T-helper 1 cell (primary cell): ENCODE measurements at places on chromosomes 3 and 15.
A peak's percentile ranks its signal among the peaks of the same experiment; 100 is the strongest.

DNA sequence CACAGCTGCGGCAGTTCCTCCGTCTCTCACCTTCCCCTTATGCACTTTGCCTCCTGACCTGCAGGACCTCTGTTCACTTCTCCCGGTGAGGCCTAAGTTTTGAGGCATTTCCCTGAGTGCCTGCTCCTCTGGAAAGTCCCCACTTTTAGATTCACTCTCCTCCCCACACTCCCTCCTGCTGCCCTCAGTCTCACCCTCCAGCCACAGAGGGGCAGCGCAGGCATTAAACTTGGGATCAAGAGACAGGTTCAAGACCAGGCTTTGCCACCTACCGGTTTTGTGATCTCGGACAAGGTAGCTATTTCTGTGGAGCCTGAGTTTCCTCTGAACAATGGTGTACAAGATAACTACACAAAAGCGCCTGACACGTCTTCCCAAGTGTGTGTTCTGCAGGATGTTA, 19.4 kb downstream of the SLC6A11 start:
- DNase-seq = no peak

DNA sequence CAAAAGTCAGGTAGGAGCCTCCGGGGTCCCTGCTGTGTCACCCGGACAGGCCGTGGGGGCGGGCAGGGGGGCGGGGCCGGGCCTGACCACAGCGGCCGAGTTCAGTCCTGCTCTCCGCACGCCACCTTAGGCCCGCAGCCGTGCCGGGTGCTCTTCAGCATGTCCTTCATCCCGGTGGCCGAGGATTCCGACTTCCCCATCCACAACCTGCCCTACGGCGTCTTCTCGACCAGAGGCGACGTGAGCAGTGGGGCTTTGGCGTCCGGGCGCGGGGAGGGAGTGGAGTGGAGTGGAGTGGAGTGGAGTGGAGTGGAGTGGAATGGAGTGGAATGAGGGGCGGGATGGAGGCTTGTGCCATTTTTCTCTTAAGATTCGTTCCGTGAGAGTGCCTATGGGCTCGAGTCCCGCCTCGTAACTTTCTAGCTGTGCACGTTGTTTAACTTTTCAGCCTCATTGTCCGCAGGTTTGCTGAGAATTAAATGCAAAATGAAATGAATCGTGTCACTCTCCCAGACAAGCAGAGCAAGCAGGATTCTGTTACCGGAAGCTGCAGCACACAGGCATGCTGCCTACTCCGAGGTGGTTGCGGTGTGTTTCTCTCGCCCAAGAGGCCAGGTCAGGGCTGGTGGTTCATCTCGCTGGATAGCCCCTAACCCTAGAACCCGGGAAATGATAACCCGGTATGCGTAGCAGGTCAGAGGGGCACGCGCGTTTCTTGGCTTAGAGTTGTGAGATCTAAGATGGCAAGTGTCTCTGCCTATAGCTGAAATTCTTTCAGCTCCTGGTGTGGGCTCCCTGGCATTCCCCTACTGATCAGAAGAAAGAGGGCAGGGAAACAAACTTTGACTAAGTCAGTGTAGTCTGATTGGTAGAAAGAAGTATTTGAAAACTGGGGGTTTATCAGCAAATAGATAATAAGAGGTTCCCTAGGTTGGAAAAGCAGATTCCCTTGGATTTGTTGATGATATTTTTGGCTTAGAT, at the start of gene FAH:
TSS of gene FAH (plus strand) at position 104 of the 981 bp plus-strand sequence. CDS start at position 160, 56 bp downstream.
- DNase-seq = peak; percentile 68

DNA sequence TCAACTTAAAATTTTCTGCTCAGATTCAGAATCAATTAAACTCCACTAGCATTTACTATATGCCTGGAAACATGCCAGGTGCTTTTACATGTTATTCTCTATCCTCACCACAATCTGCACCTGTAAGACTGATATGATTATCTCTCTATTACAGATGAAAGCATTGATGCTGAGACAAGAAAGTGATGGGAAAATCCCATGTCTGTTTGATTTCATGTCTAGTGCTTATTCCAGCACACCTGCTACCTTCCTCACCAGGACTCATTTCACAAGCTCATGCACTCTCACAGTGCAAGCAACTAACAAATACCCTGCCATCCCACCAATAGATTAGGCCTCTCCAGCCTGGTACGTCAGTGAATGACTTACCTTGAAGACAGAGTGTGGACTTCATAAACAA, 25.0 kb upstream of the BCL6 start:
- peak; percentile 39 for DNase-seq

GRCh38 chr15:93312891-93313486, 224.0 kb upstream of the RGMA start:
- DNase-seq = no peak

DNA sequence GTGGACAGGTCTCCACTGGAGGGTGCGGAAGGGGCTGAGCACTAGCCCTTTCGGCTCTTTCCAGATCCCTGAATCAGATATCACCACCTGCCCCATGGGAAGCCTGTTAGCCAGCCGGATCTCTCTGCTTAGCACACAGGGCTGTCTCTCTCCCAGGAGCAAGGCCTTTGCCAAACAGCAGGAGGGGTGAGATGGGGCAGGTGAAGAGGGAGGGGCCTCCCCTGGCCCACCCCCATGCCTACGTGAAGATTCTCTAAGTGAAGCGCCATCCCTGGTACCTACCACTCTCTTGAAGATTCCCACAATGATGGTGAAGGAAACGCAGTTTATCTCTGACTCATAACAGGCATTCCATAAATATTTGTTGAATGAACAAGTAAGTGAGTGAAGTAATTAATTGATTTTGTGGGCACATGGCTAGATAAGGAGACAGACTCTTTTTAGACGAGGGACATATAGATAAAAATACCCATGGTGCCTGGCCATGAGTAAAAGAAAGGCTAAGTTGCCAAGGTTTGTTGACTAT, 19.6 kb upstream of the HCN4 start:
- DNase-seq = no peak
